ENCODE measurements at places on chromosomes 5 and 9.

DNA sequence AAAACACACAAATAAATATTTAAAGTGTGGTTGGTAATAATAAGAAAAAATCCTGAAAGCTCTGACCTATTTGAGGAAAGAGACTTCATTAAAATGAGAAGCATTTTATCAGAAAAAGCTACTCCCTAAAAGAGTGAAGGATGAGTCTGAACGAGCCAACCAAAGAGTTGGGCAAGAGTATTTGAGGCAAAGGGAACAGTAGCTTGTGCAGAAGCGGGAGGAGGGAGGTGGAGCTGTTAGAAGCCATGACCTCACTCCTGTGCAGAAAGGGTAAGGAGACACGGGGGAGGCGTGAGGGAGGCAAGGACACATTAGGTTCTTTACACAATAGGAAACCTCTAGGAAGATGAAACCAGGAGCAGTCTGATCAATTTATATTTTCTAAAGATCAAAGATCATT lies 29.4 kb downstream of the SH3RF2 start:
- DNase-seq, result no peak
- H3K36me3 ChIP-seq, result no peaks in the 10 kb centered on the region
- H3K4me3 ChIP-seq, result no peak overlapping the region
- H3K4me1 ChIP-seq, result peaks cover 12% of the 10 kb centered on the region
- H3K27me3 ChIP-seq, result peaks cover 10% of the 10 kb centered on the region

DNA sequence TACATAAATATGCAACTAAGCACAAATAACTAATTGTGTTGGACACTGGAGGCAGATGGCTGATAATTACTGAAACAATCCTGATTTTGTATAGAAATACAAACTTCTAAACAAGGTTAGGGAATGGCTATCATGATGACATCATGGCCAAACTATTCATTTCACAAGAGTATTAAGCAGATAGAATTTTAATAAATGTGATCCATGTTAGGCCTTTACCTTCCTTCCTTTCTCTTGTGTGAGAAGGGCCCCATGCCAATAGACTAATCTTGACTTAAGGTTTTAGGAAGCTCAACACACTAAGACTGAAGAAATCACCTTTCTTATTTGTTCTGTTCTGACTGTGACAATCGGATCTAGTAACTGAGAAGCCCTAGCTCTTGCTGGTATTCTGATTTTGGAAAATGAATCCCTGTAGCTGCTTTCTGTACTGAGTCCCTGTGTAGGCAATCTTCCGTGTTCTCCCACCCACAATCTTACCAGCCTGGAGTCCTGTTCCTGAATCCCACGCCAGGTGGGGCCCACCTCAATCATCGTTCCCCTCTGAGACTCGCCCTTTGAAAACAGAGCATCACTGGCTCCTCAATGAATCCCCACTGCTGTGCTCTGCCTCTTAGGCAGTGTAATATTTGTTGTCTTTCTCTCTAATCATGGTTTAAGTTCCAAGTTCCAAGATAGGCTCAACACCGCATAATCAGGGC lies 168.7 kb upstream of the GNA14 start:
- no peak overlapping the region for H3K4me3 ChIP-seq
- peaks cover 25% of the 10 kb centered on the region for H3K4me1 ChIP-seq
- H3K27me3 ChIP-seq, result no peaks in the 10 kb centered on the region
- no peak for DNase-seq
- peaks cover 1% of the 10 kb centered on the region for H3K36me3 ChIP-seq

GRCh38 chr9:110048976-110049698 lies 158.8 kb downstream of the C9orf152 start:
- no peaks in the 10 kb centered on the region for H3K36me3 ChIP-seq
- peak overlapping the region; percentile 62 for H3K27ac ChIP-seq
- peaks cover 20% of the 10 kb centered on the region for H3K4me1 ChIP-seq

DNA sequence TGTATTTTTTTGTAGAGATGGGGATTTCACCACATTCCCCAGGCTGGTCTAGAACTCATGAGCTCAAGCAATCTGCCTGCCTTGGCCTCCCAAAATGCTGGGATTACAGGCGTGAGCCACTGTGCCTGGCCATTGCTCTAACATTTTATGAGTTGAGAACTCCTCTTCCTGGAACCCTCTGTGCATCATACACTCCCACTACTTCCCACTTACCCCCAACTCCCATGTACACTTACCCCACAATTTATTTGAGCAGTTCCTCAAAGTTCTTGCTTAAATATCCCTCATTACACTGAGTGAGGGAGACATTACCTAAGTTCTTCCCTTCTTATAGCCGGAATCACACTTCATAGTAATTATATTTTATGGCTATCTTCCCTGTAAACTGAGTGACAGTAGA lies 42.9 kb upstream of the GALNT10 start:
- H3K36me3 ChIP-seq, result no peaks in the 10 kb centered on the region
- no peaks in the 10 kb centered on the region for H3K4me1 ChIP-seq
- H3K27ac ChIP-seq, result no peak overlapping the region
- DNase-seq, result no peak

GRCh38 chr5:139223481-139223880 lies 25.3 kb upstream of the SIL1 start:
- DNase-seq, result no peak
- no peak overlapping the region for H3K4me3 ChIP-seq
- peaks cover 10% of the 10 kb centered on the region for H3K4me1 ChIP-seq

DNA sequence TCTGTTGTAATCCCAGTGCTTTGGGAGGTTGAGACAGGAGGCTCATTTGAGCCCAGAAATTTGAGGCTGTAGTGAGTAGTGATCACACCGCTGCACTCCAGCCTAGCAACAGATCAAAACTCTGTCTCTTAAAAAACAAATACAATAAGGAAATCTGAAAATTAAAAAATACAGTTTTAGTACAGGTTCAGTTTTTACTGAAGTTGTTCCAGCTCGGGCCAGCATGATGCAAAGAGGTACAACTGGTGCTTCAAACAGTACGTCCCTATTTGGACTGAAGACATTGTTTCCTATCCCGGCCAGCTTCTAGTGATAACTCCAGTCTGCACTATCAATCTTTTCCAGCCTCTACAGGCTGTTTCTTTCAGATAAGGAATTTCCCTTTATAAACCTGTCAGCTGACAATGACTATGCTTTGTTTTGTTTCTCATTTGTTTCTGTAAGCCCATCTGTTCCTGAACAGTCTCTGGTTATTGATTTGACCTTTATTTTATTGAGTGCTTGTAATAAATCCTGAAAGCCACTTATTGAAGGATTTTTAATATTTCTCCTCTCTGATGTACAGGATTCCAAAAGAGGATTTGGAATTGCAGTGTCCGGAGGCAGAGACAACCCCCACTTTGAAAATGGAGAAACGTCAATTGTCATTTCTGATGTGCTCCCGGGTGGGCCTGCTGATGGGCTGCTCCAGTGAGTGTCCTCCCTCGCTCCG lies 41.9 kb downstream of the TJP2 start:
- no peaks in the 10 kb centered on the region for H3K27me3 ChIP-seq
- H3K27ac ChIP-seq, result peak overlapping the region; percentile 23
- DNase-seq, result no peak
- H3K36me3 ChIP-seq, result peaks cover 17% of the 10 kb centered on the region
- H3K4me3 ChIP-seq, result no peak overlapping the region
- H3K4me1 ChIP-seq, result peaks cover 17% of the 10 kb centered on the region

DNA sequence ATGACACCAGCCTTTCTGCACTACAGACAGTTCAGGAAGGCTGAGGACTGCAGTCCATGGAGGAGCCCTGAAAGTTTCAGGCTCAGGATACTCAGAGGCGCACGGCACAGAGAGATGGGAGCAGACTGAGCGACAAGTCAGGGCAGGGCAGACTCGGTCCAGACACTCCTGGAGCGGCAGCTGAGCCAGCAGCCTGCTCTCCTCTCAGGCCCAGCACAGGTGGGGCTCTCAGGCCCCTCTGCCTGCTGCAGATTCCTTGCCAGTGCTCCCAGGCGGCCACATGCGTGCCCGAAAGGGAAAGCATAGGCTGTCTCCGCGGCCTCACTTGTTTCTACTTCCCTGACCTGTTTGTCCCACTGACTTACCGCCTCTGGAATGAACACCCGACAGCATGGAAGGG lies 228.3 kb downstream of the IRX2 start:
- DNase-seq, result no peak
- no peaks in the 10 kb centered on the region for H3K36me3 ChIP-seq
- no peaks in the 10 kb centered on the region for H3K4me1 ChIP-seq

DNA sequence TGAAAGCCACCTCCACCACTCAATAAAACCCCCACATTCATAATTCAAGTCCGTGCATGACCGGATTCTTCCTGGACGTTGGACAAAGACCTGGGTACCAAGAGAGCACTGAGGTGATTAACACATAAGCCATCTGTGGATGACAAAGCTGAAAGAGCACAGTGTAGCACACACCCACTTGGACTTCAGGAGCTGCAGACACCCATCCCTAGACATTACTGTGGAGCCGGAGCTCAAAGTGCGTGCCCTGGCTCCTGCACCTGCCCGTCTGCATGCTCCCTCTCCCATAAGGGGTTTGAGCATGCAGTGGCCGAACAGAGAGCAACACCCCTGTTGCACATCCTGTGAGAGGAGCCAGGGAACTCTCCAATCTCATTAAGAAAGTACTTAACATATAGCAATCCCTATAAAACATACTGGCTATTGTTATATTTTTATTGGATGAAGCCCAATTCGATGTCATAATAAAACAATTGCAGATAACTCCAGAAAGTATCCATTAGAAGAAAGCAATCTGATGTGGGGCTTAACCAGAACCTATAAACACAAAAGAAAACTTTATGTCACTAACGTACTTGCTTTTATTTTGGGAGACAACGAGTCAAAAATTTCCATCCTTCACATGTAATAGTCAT lies 1174.2 kb upstream of the C9orf72 start:
- DNase-seq, result no peak
- H3K36me3 ChIP-seq, result peaks cover 7% of the 10 kb centered on the region
- H3K27ac ChIP-seq, result no peak overlapping the region

GRCh38 chr5:124996023-124996763 lies 249.8 kb upstream of the ZNF608 start:
- H3K4me1 ChIP-seq, result peaks cover 34% of the 10 kb centered on the region
- peak overlapping the region; percentile 91 for H3K27ac ChIP-seq
- no peaks in the 10 kb centered on the region for H3K27me3 ChIP-seq
- H3K36me3 ChIP-seq, result no peaks in the 10 kb centered on the region
- H3K4me3 ChIP-seq, result no peak overlapping the region
- DNase-seq, result no peak

GRCh38 chr5:2995667-2996066 lies 244.2 kb upstream of the IRX2 start:
- no peak overlapping the region for H3K4me3 ChIP-seq
- H3K27me3 ChIP-seq, result peaks cover 5% of the 10 kb centered on the region
- no peak for DNase-seq
- peaks cover 9% of the 10 kb centered on the region for H3K4me1 ChIP-seq
- no peak overlapping the region for H3K27ac ChIP-seq

GRCh38 chr9:21244836-21245235 lies 5.0 kb upstream of the IFNA14 start:
- H3K27ac ChIP-seq, result no peak overlapping the region
- peaks cover 23% of the 10 kb centered on the region for H3K27me3 ChIP-seq
- DNase-seq, result no peak
- H3K36me3 ChIP-seq, result no peaks in the 10 kb centered on the region
- H3K4me1 ChIP-seq, result no peaks in the 10 kb centered on the region

GRCh38 chr5:172724242-172725183 lies 46.5 kb downstream of the DUSP1 start:
- H3K4me1 ChIP-seq, result no peaks in the 10 kb centered on the region
- no peak overlapping the region for H3K27ac ChIP-seq
- H3K36me3 ChIP-seq, result no peaks in the 10 kb centered on the region
- H3K4me3 ChIP-seq, result no peak overlapping the region
- DNase-seq, result no peak

DNA sequence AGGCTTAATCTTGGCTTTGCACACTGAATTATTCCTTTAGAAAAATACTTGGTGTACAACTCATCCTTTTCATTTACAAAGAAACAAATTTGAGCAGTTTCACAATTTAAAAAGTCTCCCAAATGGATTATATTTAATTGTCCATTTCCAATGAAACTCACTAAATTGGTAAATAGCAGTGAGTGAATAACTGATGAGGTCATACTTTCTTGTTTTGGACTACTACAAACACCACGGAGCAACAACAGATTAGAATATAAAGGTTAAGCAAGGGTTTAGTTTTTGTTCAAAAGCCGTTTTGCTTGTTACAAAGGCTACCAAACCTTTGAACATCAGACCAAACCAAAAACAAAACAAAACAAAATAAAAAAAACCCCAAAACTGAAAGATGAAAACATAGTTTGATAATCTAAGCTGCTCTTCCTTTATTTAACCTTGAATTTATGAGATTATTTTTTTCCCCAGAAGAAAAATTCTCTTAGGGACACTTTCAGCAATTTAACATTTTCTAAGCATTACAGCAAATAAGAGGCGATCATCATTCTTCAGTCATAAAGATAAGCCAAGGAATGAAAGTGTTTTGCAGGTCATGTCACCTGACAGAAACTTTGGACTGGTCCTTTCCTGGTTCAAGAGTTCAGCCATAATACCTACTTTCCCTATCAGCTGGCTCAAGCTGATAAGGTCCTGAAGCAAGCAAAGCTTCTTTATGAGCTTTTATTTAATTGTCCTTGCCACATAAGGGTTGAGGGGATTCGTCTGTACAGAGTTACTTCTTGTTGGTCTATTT lies 99.7 kb upstream of the CDKN2B start:
- DNase-seq, result no peak
- H3K4me1 ChIP-seq, result peaks cover 58% of the 10 kb centered on the region
- H3K27ac ChIP-seq, result peak overlapping the region; percentile 89
- H3K36me3 ChIP-seq, result no peaks in the 10 kb centered on the region
- no peaks in the 10 kb centered on the region for H3K27me3 ChIP-seq

DNA sequence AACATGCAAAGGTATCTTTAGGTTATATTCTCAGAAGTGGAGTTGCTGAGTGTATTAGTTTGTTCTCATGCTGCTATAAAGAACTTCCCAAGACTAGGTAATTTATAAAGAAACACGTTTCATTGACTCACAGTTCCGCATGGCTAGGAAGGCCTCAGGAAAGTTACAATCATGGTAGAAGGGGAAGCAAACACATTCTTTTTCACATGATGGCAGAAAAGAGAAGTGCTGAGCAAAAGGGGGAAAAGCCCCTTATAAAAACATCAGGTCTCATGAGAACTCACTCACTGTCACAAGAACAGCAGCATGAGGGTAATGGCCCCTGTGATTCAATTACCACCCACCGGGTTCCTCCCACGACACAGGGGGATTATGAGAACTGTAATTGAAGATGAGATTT lies 163.6 kb upstream of the PRLR start:
- no peak overlapping the region for H3K4me3 ChIP-seq
- no peaks in the 10 kb centered on the region for H3K27me3 ChIP-seq
- H3K36me3 ChIP-seq, result no peaks in the 10 kb centered on the region
- no peak for DNase-seq

DNA sequence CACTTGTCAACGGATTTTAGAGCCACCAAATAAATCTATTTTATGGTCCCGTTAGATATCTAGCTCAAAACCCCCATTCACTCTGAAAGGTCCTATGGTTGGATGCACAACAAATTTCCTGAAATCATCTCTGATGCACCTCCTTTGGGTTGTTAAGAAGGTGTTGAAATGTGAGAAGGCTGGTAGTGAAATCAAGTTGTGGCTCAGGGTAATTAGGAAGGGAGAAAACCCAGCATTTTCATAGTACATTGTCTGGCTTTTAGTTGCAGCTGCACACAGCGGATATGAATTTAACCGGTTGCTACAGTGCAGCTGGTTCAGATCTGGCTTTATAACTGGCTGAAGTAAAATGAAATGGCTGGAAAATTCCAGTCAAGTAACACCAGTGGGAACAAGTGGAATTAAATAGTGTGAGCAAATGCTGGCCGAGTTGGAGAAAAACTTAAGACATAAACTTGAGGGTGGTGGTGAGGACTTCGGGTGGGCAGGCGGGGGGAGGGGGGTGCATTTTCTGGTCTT lies 17.6 kb downstream of the RGMB start:
- H3K4me1 ChIP-seq, result peaks cover 29% of the 10 kb centered on the region
- DNase-seq, result no peak
- H3K27me3 ChIP-seq, result no peaks in the 10 kb centered on the region
- peaks cover 5% of the 10 kb centered on the region for H3K36me3 ChIP-seq
- no peak overlapping the region for H3K27ac ChIP-seq

Data from mesothelial cell of epicardium (in vitro differentiated cells).